ENCODE measurements at places on chromosomes 6 and 20.
A peak's percentile ranks its signal among the peaks of the same experiment; 100 is the strongest.

DNA sequence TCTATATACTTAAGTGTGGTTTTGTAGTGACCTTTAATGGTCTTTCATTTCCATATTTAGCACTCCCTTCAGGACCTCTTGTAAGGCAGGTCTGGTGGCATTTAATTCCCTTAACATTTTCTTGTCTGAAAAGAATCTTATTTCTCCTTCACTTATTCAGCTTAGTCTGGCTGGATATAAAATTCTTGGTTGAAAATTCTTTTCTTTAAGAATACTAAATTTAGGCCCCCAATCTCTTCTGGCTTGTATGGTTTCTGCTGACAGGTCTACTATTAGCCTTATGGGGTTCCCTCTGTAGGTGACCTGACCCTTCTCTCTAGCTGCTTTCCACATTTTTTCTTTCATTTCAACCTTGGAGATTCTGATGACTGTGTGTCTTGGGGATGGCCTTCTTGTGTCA is 236.9 kb downstream of the THBS2 start:
- DNase-seq, result no peak

DNA sequence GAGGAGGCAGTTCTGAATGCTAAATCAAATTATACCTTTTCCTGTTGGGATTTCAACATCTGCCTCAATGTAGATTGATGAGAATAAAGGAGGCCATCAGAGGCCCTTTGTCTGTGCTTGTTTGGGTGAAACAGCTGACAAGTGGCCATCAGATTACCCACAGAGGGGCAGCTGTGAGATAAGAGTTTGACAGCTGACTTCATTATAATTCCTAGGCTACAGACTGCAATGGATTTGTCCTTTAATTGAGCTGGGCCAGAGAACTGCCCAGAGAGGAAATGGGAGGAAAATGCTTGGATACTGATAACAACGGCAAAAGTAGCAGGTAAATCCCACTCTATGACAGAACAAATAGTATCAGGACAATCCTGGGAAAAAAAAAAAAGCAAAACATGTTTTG is 649.4 kb downstream of the HDGFL1 start:
- peak; percentile 81 for DNase-seq

DNA sequence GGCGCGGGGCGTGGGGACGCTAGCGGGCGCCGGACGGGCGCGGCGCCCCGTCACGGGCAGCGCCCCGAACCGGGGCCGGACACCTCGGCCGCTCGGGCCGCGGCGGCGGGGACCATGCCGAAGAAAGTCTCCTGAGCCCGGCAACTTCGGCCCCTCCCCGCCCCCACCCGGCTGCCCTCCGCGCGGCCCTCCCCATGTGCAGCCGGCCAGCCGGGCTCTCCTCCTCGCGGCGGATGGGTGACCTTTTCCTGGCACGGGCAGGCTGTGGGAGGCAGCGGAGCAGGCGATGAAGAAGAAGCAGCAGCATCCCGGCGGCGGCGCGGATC is 278 bp downstream of the UST start:
- peak; percentile 65 for DNase-seq

- DNase-seq, result peak; percentile 30
These were observed 130.2 kb upstream of the AKIRIN2 start for GRCh38 chr6:87832025-87832825.

- DNase-seq, result no peak
These were observed 14.4 kb downstream of the PTPRA start for GRCh38 chr20:2887715-2888114.

DNA sequence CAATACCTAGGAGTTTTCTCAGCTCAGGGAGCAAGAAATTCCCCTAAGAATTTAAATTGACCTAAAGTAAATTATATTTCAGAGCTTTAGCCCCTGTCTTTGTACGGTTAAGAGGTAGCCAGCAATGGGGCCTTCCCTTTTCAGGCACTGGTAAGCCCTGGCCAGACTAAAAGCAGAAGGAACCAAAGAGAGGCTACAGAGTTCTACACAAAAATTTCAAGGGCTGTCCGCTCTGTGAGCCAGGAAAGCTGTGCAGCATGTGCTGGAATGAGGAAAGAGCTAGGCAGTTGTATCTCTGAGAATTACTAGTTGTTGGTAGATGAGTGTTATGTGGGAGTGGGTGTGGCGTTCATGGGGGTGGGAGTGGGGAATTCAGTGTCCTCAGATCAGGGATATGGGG is 96.3 kb upstream of the MAFB start:
- DNase-seq, result no peak

DNA sequence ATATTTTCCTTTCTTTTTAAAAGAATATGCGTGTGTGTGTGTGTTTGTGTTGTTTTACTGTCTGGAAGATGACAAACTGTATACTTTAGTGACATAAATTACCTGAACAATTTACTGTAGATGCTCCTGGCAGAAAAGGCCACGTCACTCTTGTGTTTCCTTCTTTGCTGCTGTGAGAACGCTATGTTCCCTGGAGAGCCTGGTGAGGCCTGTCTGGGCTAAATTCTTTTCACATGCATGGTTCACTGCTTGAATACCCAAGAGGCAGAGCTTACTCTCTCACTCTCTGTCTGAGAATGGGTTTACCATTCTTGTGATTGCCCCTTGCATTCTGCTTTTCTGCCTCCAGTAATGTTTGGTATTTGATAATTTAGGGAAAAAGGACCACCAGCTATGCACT is 64.3 kb downstream of the EDN1 start:
- DNase-seq, result peak; percentile 63

GRCh38 chr6:106750946-106751345 is 121.6 kb downstream of the QRSL1 start:
- DNase-seq, result no peak

DNA sequence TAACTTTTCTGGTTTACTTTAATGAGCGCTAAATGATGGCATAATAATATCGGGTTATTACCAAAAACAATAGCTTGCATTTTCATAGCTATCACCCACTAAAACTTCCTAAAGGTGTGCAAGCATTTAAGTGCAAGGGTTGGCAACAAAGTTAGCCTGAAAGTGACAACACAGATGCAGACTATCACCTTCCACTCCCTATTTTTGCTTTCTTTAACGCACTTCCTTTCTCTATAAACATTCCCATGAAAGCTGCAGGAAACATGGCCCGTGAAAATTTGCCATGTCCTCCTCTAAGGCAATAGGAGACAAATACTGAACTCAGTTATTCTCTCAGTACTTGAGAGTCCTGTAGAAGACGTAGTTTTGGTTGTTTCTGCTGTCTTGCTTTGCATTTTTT is 2.7 kb downstream of the MYCT1 start:
- DNase-seq, result no peak

DNA sequence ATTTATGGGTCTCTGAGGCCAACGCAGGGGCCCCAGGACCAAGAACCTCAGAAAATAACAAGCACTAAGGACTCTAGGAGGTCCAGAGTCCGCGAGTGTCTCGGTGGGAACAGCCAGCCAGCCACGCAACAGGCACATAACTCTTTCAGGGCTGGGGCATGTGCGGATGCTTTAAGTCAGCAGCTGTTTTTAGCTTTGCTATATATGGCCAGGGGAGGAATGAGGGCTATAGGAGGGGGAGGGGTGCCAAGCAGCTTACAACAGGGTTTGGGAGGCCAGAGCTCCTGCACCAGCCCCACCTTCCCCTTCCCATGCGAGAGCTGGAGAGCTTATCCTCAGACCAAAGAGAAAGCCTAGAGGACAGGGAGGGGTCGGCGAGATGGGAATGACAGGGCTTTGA is 6.2 kb downstream of the JPH2 start:
- DNase-seq, result peak; percentile 98

DNA sequence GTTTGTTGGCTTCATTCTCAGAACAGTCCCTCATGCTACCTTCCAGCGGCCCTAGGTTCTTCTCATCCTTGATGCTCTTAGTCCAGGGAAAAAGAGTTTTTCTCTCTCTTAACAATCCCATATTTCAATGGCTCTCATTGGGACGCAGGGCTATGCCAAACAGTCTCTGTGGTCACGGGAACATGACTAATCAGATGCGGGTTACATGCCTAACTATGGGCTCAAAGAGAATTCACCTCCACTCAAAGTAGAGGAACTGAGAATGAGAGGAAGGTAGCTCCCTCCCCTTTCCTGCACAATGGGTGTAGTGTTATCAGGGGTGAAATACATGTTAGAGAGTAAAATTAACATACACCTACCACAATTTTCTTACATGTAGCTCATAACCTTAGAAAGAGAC is 18.1 kb upstream of the ATRN start:
- DNase-seq, result peak; percentile 25

- DNase-seq, result no peak
These were observed 14.8 kb upstream of the MDGA1 start for GRCh38 chr6:37712508-37712907.

DNA sequence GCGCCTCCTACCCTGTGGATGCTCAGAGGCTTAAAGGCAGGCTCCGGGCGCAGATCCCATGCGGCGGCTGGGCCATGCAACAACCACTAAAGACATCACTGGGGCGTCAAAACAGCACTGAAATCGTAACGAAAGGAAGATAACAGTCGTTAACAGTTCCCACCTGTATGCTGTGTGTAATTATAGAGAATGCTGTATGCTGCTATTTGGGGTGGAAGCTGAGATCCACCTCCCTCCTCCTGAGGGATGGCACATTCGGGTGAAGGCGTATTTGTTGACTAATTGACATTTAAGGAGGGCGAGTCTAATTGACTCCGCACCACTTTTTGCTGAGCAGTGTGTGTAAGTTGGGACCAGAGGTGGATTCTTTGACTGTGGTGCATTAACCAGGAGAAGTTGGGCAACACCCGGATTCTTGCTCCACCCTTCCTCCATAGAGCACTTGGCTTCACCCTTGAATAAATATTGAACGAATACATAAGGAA is 687 bp downstream of the SLC35A1 start:
- DNase-seq, result no peak

GRCh38 chr6:157615420-157615769 is 207.7 kb upstream of the SNX9 start:
- peak; percentile 24 for DNase-seq

DNA sequence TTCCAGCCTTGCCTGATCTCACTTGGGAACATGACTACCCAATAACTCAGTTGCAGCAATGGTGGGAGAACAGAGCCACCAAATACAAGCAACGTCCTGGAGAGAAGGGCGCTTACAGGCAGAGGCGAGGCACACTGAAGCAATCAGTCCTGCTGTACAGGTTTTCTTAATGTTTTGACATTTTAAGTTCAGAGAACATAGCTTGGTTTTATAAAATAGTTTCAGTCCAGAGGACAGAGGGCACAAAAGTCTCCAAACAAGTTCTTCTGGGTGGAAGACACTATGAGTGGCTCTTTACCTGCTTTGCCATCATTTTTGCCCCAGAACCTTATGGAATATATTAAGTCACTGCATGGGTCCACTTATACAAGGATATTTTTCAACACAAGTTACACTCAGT is 103.4 kb upstream of the KCNG1 start:
- DNase-seq, result no peak

GRCh38 chr6:39048481-39049399 is at the start of gene GLP1R:
GLP1R (plus strand) TSS chr6:39048781; CDS start chr6:39048841, 60 bp downstream.
- no peak for DNase-seq

- no peak for DNase-seq
These were observed 2.5 kb downstream of the WTAP start for GRCh38 chr6:159729598-159730331.

DNA sequence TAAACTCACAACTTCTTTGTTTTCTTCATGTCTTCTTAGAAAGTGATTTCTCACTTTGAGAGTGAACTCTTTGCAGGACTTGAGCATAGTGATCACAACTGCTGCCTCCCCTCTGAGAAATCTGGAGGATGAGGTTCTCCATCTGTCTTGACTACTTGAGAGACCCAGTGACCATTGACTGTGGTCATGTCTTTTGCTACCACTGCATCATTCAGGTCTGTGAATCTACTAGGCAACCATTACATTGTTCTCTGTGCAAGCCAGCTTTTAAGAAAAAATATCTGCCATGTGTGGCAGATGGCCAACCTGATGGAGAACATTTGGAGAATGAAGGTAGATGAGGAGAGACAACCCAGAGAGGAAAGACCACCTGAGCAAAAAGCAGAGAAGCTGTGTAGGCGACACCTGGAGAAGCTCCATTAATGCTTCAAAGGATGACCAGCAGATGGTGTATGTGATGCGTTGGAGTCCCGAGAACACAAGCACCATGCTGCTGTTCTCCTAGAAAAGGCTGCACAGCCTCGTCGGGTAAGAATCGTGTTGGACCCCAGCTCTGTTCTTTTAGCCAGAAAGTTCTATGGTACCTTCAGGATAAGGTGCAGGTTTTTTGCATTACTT is 25.1 kb upstream of the TRIM26 start:
- peak; percentile 30 for DNase-seq

- DNase-seq, result peak; percentile 26
These were observed 33.2 kb upstream of the TASP1 start for GRCh38 chr20:13671916-13672378.

DNA sequence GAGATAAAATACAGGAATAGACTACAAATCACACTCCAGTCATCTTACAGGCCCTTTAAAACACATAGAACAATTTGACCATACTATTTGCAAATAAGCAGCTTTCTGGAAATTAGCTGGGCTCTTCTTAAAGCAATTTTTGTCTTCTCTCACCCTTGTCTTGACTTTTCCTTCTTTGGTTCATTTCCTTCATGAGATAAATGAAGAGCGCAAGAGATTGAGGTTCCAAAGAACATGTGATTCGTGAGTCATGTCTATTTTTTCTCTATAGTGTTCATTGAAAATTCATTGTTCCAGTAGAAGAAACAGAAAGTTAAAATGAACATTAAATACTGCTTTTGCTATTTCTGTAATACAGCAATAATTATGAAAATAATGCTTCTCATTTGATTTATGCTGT is 33.9 kb downstream of the PRDM1 start:
- DNase-seq, result peak; percentile 53

DNA sequence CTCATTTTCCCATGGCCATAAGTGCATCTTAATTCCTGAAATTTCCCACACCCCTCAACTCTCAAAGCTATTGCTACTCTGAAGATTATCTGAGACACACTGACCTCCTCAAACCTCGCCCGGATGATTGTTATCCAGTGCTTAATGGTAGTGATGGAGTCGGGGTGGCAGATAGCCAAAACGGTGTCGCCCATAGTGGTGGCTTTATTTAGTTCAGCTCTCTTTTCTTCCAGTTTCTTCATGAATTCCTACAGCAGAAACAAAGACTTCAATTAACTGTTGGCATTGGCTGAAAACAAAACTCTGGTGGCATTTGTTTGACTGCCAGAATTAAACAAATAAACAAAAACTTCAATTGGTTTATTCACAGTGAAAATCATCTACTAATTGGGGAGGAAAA is 165.4 kb downstream of the DST start:
- DNase-seq, result no peak

DNA sequence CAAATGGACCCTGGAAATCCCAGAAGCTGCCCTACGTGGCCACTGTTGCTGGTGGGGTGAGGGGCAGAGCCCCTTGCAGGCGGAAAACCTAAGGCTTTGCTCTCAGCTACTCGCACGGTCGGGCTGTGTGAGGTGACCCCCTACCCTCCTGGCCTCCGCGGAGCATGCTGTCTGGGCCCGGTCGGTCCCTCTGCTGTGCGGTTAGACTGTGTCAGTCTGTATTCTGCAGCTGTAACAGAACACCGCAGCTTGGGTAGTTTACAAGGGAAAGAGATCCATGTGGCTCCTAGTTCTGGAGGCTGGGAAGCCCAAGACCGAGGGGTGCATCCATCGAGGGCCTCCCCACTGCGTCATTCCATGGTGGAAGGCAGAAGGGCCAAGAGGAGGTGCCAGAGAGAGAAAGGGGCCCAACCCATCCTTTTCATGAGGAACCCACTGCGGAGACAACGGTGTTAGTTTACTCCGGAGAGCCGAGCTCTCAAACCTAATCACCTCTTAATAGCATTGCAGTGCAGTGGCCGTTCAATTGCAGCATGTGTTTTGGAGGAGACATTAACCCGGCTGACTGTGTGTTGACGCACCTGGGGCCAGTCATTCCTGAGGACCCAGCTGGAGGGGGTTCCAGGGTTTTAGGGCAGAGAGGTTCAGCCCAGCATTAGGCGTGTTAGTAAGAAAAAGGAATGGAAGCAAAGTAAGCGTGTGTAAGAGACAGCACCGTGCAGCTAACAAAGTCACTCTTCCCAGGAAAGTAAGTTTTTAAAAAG is 18.3 kb downstream of the COL9A3 start:
- DNase-seq, result no peak
